Activated CD8-positive, alpha-beta memory T cell treated with anti-CD3 and anti-CD28 coated beads, Interleukin-2, amount 10 ng/mL, durations not matched to agents 7 days and 5 days (primary cell): ENCODE measurements at places on chromosomes 5 and 9. TPM values are rescaled to one million over a fixed set of nuclear protein-coding genes. Genes with fewer than 3 reads are reported as not detected.

Gene ARL14EPL
- total RNA-seq, result not detected

Gene CYLC2
- not detected for total RNA-seq

Gene OR13D1
- not detected for total RNA-seq

Gene CFAP157
- total RNA-seq, result not detected

Gene PTGR1
- total RNA-seq, result not detected

Gene IFNA5
- total RNA-seq, result not detected

Gene MLANA
- not detected for total RNA-seq

Gene ANKDD1B
- total RNA-seq, result not detected

Gene ADAMTS12
- total RNA-seq, result not detected

Gene PTGES2
- total RNA-seq, result 56.4 TPM

Gene COL5A1
- 0.16 TPM for total RNA-seq

Gene RMRP
- total RNA-seq, result 6,751 TPM

Gene LHX2
- not detected for total RNA-seq
